GM03348 (cell line): ENCODE measurements at places on chromosomes 13 and 19.

- no peak for DNase-seq
Observed at GRCh38 chr13:76472916-76473315, 413.3 kb downstream of the KCTD12 start.

DNA sequence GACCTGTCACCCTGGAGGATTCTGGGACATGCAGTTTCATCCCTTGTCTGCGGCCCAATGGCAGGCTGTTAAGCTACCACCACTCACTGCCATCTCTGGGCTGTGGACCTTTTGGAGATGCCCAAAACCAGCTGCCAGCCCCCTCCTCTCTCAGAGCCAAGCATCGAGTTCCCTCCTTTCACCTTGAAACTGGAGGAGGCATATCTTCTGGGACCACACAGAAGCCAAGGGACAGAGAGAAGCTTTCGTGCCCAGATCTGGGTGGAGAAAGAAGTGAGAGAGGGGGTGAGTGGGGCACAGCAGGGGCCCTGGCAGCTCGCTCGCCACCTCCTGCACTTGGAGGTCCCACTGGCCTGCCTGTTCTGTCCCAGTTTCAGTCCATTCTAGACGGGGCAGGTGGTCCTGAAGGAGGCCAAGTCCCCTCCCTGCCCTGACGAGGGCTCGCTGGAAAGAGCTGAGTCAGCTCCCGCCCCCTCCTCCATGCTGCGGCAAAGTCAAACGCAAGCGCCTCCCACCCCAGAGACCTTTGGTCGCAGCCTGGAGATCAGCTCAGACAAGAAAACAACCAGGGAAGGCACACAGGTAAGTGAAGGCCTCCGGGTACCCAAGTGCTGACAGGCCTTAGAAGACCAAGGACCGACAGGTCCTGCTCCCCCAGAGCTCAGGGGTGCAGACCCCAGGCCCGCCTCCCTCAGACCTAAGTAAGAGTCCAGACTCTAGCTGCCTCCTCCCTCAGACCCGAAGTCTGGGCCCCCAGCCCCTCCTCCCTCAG lies 3.8 kb downstream of the BCAT2 start:
- peak; percentile 59 for DNase-seq

DNA sequence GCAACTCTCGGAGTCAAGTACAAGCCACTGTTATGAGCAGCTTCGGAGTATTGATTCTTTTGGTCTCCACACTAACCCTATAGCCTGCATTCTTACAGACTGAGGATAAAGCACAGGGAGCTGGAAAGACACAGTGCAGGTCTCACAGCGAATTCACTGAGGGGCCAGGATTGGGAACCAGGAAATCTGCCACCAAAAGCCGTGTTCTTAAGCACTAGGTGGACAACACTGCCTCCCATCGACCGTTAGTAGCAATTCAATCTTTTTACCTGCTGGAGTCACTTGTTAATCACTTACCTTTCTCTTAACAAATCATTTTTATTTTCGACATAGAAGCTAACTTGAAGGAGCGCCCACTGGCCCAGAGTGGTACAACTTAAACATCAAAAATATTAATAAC lies 6.3 kb downstream of the PMIS2 start:
- DNase-seq: peak; percentile 63

DNA sequence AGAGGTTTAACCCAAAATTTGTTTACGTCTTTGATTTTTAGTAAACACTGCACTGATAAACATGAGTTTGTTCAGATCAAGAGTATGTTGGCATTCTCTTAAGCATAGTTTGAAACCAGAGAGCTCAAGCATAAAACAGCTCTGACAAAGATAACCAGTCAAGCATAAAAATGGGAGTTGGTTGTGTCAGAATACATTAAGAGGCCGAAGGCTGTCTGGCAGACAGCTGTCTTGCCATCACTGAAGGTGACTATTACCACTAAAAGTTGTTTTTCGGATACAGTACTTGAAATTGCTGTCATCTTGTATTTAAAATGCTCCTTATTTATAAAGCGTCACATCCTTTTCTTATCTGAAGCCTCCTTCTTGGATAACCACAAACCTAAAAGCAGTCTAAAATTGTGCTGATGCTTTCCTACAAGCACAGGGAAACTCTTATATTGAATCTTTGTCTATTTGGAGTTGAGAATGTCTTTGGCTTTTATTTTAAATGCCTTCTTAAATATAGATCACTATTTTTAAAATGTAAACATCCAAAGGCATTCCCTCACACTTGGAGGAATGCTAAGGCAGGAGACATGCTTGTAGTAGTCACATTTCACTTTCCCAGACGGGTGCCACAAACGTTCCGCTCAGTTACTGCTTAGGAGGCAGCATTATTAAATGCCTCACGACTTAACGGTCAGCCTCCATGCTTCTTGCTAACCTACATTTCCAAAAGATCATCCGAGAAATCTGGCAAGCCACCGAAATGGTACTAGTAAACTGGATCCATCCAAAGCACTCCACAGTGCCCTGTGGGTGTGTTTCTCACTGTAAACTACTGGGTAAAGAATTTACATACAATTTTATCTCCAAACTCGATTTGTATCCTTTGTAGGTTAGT lies 1.5 kb downstream of the SMAD9 start:
- peak; percentile 29 for DNase-seq

- DNase-seq: no peak
Observed at GRCh38 chr13:111267784-111268183, 52.7 kb upstream of the TEX29 start.

DNA sequence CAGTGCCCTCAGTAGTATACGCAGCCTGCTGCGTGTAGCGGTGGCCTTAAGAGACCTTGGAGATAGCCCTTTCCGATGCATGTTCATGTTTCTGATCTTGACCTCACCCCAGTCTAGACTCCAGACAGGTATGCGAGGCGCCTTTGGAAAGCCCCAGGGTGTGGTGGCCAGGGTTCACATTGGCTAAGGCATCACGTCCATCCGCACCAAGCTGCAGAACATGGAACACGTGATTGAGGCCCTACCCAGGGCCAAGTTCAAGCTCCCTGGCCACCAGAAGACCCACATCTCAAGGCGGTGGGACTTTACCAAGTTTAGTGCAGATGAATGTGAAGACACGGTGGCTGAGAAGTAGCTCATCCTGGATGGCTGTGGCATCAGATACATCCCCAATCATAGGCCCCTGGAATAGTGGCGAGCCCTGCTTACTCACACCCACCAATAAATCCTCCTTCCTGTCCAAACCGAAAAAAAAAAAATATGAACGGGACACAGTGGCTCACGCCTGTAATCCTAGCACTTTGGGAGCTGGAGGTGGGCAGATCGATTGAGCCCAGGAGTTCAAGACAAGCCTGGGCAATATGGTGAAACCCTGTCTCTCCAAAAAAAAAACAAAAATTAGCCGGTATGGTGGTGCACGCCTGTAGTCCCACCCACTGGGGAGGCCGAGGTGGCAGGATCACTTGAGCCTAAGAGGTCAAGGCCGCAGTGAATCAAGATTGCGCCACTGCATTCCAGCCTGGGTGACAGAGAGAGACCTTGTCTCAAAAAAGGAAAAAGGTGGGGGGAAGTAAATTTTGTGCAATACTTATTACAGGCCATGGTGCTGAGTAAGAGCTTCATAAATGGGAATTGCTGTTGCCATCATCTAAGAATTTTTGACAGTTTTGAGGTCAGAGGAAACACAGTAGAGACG lies 12.4 kb upstream of the CBLC start:
- no peak for DNase-seq

- DNase-seq: no peak
Observed at GRCh38 chr13:76527041-76527440, 359.2 kb downstream of the KCTD12 start.

GRCh38 chr19:47593860-47594259 lies 15.1 kb upstream of the BICRA start:
- no peak for DNase-seq

DNA sequence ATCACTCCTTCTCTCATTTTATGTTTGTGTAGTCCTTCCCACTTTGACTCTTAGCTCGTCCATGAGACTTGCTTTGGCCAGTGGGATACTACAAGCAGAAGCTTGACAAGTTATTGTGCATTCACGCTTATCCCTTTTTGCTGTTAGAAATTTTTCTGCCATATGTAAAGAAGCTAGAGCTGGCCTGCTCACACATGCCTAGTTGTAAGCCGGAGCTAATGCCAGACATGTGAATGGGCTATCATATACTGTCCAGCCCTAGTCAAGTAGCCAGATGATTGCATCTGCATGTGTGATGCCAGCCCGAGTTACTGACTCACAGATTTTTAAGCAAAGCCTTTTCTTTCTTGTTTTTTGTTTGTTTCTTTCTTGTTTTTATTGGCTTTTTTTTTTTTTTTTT lies 460.7 kb downstream of the TDRD3 start:
- DNase-seq: no peak

- DNase-seq: no peak
Observed at GRCh38 chr13:39787086-39787487, 131.6 kb downstream of the COG6 start.

GRCh38 chr13:78198821-78199220 lies 280.2 kb upstream of the EDNRB start:
- peak; percentile 10 for DNase-seq

DNA sequence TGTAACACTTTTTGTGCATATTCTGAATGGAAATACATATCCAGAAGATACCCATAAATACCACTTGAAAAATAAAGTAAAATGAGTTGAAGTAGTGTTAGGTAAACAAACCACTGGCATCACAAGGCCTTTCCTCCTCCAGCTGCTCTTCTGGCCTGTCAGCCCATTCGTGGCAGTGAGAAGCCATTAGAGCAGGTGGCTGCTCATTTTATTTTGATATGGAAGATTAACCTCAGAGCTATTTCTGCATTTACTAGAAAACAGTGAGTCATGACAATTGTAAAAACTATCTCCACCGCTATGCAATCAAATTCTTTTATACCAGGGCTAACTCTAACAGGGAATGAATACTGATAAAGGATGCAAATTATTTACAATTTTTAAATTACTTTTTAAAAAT lies 2898.1 kb downstream of the PCDH9 start:
- DNase-seq: no peak

DNA sequence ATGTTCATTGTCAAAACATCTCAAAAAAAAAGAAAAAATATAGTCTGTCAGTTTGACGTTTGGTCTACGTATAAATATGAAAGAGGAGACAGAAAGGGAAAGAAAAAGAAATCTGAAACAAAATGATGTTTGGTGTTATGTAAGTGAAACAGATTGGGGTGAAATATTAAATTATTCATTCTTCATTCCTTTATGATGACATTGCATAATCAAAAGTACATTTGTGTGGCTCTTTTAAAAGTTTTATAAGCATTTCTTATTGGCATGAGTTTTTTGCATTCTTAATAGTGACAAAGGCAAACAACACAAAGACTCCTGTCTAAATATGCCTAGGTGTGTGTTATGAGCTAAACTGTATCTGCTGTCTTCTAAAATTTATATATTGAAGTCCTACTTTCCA lies 232.6 kb downstream of the EFNB2 start:
- no peak for DNase-seq

DNA sequence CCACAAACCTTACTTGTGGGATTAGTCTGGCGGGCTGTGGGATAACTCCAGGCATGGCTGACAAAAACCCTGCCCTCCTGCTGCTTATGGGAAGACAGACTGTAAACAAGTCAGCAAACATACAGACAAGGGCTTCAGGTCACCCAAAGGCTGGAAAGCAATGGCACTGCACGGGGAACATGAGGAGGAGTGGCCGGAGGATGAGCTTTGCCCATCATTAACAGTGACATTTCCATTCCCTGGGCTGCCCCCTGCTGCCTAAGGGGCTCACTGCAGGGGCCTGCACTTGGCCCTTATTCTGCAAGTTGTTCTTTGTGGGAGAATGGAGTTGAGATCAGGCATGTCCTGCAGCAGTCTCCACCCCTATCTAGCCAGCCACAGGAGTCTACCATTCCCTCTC lies 91.3 kb downstream of the UQCRFS1 start:
- DNase-seq: peak; percentile 77

DNA sequence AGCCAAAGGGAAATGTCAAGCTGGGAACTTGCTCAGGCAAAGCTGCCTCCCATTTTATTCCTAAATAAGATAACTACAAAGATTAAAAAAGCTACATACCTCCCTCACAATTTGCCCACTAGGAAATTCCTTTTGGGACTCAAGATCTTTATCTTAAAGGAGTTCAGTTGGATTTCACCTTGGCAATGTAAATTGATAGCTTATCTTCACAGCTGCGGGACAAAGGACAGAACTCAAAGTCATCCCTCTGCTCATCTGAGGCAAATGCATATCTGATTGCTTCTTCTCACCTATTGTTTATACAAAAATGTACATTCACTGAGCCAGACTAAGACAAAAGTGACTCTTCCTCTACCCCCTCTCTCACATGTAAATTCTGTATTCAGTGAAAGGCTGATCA lies 47.8 kb downstream of the FGF14 start:
- no peak for DNase-seq

DNA sequence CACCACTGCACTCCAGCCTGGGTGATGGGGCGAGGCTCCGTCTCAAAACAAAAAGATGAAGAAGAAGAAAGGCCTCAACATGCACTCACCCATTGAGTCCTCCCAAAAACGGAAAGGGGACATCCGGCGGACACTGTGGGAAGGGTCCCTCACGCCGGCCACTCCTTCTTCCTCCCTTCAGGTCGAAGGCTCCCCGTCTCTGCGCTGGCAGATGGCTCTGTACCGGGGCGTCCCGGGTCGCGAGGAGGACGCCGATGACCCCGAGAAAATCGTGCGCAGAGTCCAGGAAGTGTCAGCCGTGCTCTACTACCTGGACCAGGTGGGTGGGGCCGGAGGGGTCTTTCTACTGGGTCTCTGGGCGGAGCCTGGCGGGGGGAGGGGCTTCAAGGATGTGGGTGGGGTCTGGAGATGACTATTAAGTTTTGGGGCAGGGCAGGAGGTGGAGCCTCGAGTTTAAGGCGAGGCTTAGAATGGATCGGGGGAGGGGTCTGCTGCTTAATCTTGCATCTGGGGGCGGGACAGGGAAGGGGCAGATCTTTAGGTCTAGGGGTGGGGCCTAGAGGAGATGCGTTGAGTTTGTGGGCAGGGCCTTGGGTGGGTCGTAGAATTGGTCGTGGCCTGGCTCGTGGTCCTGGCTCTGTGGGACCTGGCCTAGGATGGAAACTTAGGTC lies 90.2 kb downstream of the MAP4K1 start:
- no peak for DNase-seq
